ENCODE measurements at places on chromosomes 7 and 10.

DNA sequence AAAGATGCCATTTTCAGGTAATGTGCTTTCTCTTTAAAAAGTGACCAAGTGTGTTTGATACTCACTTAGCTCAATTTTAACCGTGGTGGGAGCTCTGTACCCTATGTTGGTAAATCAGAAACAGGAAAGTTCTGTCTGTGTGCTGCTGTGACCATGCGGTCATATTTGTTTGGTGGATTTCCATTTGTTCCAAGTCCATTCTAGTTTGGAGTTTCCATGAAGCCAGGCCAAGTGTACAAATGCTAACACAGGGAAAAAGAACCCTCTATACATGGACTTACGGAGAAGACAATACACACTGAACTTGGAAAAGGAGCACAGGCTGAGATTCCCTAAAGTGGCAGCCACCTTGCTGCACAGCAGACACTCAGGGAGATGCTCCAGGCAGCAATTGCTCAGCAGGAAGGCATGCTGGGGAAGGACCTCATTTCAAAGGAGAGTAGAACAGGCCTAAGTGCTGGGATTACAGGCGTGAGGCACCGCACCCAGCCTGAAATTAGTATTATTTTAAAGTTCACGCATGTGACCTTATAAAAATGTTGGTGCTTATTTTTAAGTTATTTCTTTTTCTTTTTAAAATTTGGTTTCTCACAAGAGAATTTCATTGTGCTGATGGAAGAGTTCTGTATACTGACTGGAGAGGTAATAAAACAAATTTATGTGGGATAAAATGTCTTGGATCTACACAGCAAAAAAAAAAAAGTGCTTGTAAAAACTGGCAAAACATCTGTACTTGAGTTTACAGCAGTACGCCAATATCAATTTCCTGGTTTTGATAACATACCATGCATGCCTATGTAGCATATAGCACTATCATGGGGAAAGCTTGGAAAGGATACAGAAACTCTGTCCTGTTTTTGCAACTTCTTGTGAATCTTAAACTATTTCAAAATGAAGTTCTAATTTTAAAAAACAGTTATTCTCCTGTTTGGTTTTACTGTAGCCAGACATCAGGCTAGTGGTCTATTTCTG is 436.2 kb downstream of the KCNMA1 start:
- peak; percentile 48 for DNase-seq
- no peaks in the 10 kb centered on the region for H3K36me3 ChIP-seq
- no peak overlapping the region for H3K4me3 ChIP-seq
- peak overlapping the region; percentile 56 for H3K27ac ChIP-seq
- H3K27me3 ChIP-seq: no peaks in the 10 kb centered on the region
- peaks cover 27% of the 10 kb centered on the region for H3K4me1 ChIP-seq

DNA sequence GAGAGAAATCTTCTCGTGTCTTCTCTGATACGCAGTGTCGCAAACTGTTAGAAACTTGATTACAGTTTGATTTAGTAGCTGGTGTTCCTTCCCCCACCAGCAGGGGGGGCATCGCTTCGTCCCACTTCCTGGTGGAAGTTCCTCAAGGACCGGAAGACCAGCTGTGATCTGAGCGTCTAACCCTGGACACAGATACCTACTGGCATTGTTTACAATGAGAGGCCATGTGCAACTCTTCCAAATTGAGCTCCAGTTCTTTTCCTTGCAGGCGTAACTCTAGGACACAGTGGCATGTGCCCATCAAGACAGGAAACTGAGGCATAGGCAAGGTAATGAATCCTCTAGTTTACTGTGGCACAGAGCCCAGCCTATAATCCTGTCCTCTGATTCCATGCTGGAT is 219.0 kb downstream of the CCDC3 start:
- no peak overlapping the region for H3K4me3 ChIP-seq
- no peak overlapping the region for H3K27ac ChIP-seq
- peaks cover 16% of the 10 kb centered on the region for H3K4me1 ChIP-seq
- no peaks in the 10 kb centered on the region for H3K27me3 ChIP-seq
- DNase-seq: peak; percentile 16

DNA sequence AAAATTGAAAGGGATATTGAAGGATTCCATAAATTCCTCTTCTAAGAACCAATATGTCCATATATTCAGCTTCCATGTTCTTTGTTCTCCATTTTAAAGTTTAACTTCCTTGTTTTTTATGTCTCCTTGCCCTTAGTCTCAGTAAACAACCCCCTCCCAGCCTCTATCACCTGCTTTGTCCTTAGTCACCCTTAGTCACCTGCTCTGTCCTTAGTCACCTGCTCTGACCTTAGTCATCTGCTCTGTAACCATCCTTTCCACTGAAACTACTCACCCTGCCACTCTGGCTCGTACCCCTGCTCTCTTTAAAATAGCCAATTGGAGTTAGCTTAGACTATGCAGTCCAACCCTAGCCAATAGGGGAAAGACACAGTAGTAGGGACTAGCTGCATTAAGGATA is 136.2 kb upstream of the TMEM106B start:
- no peak overlapping the region for H3K4me3 ChIP-seq
- H3K27ac ChIP-seq: no peak overlapping the region

DNA sequence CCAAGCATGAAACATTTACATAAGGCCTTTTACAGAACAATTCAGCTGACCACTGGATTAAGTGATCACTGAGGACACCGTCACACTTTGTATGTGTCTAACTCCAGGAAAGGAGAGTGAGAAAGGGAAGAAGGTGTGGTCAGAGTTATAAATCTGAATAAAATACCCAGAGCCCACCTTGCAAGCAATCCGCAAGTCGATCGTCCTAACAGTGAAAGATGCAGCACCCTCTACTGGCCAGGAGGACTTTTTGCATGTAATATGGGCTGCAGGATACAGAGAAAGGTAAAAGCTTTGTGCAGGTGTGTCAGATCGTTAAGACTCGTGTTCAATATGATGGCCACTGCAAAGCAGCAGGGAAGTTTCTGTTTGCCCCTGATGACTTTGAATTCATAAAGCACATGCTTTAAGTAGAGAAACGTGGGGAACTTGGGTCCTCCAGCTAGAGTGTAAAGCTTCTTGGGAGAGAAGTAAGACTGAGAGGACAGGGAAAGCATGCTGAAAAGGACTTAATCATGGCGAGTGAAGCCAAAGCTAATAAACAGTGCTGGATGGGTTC is 68.5 kb upstream of the BMPER start:
- H3K27ac ChIP-seq: no peak overlapping the region
- no peak for DNase-seq
- H3K4me1 ChIP-seq: no peaks in the 10 kb centered on the region
- H3K4me3 ChIP-seq: no peak overlapping the region
- H3K36me3 ChIP-seq: no peaks in the 10 kb centered on the region
- H3K27me3 ChIP-seq: no peaks in the 10 kb centered on the region

DNA sequence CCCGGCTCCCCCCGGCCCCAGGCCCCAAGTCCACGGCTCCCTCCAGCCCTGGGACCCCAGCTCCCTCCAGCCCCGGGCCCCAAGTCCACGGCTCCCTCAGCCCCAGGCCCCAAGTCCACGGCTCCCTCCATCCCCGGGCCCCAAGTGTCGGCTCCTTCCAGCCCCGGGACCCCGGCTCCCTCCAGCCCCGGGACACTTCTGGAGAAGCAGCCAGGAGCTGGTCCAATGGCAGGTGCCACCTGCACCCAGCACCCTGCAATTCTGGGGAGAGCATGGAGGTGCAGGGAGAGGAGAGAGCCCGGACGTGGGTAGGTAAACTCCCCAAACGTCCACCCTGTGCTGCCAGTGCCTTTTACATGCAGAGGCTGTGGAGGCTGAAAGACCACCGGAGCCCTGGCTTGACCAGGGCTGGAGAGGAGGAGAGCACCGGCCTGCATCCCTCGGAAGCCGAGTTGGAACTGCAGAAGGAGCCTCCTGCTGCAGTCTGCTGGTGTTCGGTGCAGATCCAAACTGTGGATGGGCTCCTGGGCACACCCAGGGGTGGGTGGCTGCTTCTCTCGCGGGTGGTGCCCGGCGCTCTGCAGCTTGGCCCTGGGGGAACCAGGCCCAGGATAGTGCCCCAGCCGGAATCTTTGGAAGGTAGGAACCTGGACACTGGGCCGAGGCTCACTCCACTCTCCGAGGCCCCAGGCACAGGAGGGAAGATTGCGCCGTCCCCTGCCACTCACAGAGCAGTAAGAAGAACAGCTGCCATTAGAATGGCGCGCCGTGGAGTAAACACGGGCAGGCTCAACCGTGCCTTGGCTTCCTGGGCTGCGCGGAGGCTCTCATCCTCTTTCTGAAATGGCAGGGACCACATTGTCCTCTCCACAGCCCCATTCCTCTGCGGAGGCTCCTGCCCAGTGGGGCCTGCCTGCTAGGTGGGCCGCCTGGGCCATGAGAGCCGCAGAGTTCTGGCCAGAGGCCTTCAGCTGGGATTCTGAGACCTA is 14.7 kb downstream of the SHH start:
- no peaks in the 10 kb centered on the region for H3K4me1 ChIP-seq
- no peak overlapping the region for H3K4me3 ChIP-seq
- no peaks in the 10 kb centered on the region for H3K36me3 ChIP-seq
- peak; percentile 45 for DNase-seq

- no peaks in the 10 kb centered on the region for H3K36me3 ChIP-seq
- H3K27me3 ChIP-seq: no peaks in the 10 kb centered on the region
- H3K27ac ChIP-seq: no peak overlapping the region
- no peak for DNase-seq
- H3K4me3 ChIP-seq: no peak overlapping the region
- H3K4me1 ChIP-seq: no peaks in the 10 kb centered on the region
Measured at GRCh38 chr10:94046098-94046497, 52.4 kb downstream of the PLCE1 start.

DNA sequence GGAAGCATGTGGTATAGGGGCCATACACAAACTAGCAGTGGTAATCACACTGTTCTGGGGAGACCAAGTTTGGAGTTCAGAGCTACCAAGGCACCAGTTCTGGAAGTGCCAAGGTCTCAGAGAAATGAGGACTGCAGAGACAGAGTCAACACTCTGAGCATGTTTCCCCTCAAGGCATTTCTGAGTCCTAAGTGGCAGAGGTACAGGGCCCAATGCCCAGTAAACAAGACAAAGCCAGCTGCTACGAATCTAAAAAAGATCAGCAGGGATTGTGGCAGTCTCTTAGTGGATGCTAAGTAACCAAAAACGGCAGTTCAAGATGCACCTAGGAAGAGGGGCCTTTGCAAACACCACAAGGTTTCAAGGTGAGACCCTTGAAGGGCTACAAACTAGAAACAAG is 271.9 kb downstream of the TNS3 start:
- H3K4me3 ChIP-seq: no peak overlapping the region
- DNase-seq: no peak
- H3K36me3 ChIP-seq: peaks cover 28% of the 10 kb centered on the region

GRCh38 chr10:75236178-75236825 is 545 bp upstream of the COMTD1 start:
- H3K4me1 ChIP-seq: peaks cover 9% of the 10 kb centered on the region
- H3K36me3 ChIP-seq: peaks cover 5% of the 10 kb centered on the region
- DNase-seq: no peak
- no peaks in the 10 kb centered on the region for H3K27me3 ChIP-seq
- H3K4me3 ChIP-seq: no peak overlapping the region

DNA sequence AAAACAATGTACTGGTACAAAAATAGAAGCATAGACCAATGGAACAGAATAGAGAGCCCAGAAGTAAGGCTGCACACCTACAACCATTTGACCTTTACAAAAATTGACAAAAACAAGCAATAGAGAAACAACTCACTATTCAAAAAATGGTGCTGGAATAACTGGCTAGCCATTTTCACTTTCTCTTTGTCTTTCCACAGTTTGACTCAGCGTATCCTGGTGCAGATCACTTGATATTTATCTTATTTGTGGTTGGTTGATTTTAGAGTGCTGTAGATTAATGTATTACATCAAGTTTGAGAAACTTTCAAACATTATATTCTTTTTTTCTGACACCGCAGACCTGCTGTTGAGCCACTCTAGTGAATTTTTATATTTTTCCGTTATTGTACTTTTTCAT is 381.4 kb downstream of the DGKB start:
- no peak overlapping the region for H3K4me3 ChIP-seq
- H3K4me1 ChIP-seq: no peaks in the 10 kb centered on the region
- H3K27ac ChIP-seq: no peak overlapping the region
- no peaks in the 10 kb centered on the region for H3K36me3 ChIP-seq
- no peak for DNase-seq
- H3K27me3 ChIP-seq: no peaks in the 10 kb centered on the region

DNA sequence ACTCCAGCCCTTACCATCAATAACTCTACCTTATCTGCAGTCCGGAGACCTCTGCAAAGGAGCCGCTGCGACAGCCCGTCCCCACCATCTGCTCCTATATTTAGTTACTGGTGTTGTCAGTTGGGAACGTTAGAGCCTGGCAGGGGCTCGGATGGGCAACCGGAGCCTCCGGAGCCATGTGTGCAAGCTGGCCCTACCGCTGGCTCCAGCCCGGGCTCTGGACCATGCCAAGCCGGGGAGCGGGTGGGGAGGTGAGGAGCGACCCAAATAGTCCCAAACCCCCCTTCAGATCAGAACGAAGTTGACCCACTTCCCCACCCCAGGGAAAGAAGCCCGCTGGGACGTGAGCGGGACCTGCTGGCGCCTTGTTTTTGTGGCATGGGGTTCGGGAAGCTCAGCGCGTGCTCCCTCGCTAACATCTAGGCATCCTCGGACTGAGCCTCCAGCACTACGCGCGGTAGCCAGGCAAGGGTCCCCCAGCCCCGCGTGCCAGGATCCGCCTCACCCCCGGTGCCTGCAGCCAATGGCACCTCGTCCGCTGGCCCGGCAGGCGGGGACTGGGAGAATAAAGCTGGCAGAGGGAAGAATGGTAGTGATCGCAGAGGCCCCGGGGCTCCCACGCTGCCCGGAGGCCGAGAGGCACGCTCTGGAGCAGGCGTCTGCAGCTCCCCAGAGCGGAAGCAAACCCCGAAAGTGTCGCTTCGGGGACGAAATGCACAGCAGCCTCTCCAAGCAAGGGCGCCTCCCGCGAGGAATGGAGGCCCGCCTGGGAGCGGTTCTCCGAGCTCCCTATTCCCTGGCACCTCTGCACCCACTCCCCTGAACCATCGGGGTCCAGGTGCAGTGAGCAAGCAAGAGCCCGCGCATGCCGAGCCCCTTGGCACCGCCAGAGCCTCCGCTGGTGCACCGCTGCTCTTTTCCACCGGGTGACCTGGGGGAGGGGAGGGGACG is 679 bp downstream of the LRRC20 start:
- H3K27me3 ChIP-seq: peaks cover 13% of the 10 kb centered on the region
- H3K4me3 ChIP-seq: peak overlapping the region; percentile 72
- H3K4me1 ChIP-seq: peaks cover 13% of the 10 kb centered on the region

DNA sequence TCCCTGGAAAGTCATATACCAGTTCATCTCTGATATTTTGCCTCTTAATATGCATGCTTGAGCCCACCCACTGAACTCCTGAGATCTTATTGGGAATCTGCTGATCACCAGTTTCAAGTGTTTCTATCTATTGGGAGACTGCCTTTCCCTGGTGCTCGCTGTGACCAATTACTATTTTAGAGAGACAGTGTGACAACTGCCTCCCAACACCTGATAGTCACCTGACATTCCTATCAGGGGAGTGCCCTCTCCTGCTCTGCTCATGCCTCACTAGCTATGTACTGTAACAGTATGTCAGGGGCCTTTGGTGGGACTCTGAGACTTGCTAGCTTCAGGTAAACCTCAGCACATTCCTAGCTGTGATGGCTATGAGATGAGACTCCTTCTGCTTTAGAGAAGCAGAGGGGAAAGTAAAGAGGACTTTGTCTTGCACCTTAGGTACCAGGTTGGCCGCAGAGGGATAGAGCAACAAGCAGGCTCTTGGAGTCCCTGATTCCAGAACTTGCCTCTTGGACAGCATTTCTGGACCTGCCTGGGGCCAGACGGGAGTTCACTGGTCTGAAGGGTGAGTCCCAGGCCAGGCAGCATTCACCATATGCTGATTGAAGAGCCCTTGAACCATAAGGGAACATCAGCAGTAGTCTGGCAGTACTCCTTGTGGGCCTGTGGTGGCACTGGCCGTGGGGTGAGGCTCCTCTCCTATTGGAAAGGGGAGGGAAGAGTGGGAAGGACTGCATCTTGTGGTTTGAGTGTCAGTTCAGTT is 34.4 kb upstream of the ARHGAP12 start:
- no peaks in the 10 kb centered on the region for H3K36me3 ChIP-seq
- H3K27ac ChIP-seq: no peak overlapping the region
- DNase-seq: peak; percentile 41
- peaks cover 18% of the 10 kb centered on the region for H3K4me1 ChIP-seq
- H3K4me3 ChIP-seq: no peak overlapping the region
